ENCODE measurements at places on chromosomes 1 and 21. TPM values are rescaled to one million over a fixed set of nuclear protein-coding genes. Genes with fewer than 3 reads are reported as not detected.

GRCh38 chr1:117572546-117572945 lies 33.3 kb upstream of the TENT5C start:
- no peak for DNase-seq

DNA sequence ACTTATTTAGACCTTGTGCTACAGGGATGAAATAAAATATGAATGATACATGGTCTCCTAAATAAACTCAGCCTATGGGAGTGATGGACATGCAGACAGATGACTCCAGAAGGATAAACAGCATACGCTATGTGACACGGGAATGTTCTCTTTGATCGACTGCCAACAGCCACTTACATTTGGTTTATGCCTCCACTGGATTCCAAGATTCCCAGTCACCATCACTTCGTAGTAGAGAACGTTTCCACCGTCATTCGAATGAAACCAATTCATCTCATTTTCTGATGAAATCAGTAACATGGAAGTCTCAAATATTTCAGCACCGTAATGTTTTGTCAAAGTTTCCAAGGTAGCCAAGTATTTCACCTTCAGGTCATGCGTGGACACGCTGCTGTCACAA lies 99.7 kb downstream of the JAK1 start:
- no peak for DNase-seq

GRCh38 chr1:238343852-238344251 lies 453.1 kb upstream of the ZP4 start:
- no peak for DNase-seq

Gene TAS1R1
- polyA plus RNA-seq, result 1.6 TPM

- DNase-seq, result no peak
Measured at GRCh38 chr1:15336866-15337265, 72.8 kb upstream of the EFHD2 start.

DNA sequence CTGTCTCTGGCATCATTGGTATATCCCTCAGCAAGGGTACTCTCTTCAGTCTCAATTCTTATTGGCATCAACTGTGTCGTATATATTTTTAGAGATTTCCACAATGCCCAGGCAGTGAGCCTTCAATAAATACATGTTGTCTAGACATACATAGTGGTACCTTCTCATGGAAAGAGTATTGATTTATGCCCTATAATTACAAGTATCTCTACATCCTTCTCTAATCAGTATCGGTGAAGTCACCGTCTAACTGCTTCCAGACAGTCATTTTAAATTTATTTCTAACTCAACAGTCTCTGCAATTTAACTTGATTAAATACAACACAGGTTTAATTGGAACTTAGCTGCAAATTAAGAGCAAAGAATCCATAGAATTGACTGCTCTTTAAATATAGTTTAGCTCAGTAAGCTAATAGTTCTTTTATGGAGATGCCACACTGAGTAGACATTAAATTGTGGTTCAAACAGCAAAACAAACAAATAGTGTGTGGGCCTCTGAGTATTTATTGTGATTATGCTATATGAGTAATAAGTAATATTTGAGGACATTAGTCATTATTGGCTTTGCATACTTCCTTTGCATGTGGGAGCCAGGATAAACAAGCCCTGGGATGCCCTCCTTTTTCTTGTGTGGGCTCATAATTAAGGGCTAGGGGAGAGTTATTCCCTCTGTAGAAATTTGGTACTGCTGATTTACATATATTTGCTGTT lies 126.9 kb upstream of the DUSP10 start:
- DNase-seq, result no peak

DNA sequence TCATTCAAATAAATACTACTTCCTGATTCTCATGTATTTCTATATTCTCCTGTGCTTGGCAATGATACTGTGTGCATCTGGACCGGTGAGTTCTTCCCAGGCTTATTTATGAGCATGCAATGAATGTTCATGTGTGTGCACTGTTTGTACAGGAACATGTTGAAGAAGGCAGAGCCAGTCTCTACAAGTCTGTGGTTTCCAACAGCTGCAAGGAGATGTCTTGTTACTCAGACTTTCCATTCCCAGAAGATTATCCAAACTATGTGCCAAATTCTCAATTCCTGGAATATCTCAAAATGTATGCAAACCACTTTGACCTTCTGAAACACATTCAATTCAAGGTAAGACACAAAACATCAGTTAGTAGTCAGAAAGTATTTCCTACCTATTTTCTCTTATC lies 19.1 kb downstream of the FMO1 start:
- no peak for DNase-seq

DNA sequence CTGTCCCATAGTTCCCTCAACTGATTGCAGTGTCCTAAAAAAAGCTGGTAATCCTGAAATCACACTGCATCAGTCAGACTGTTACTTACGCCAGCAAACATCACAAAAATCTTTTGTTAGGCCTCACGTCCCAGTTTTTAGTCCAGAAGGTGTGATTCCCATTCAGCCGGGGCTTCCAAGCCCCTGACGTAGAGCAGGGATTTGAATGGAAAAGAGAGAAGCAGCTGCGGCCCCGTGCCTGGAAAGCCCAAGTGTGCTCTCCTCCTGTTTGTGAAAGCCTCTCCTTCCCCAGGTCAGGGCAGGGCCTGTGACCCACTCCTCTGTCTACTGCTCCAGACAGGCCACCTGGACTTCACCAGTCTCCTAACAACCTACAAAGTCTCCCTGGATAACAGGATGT lies 20.7 kb downstream of the KCNA10 start:
- DNase-seq, result no peak

DNA sequence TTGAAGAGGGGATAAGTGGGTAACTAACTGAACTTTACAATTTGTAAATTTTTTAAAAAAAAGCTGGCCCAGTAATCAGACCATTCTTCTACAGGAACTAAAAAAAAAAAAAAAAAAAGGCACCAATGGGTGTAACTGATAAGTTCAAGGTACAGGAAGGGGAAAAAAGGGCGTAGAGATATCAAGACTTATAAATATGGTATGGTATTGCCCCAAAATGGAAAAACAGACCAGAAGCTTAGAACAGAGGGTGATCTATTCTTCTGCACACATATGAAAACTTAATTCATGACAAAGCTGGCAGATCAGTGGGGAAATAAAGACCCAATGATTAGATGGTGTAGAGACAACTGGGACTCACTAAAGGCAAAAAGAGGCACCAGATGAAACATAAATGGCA lies 58.9 kb downstream of the LHX4 start:
- DNase-seq, result no peak

Gene LRRC42
- 27.2 TPM for polyA plus RNA-seq

- DNase-seq, result no peak
Measured at GRCh38 chr1:60560701-60561100, 487.1 kb upstream of the C1orf87 start.

DNA sequence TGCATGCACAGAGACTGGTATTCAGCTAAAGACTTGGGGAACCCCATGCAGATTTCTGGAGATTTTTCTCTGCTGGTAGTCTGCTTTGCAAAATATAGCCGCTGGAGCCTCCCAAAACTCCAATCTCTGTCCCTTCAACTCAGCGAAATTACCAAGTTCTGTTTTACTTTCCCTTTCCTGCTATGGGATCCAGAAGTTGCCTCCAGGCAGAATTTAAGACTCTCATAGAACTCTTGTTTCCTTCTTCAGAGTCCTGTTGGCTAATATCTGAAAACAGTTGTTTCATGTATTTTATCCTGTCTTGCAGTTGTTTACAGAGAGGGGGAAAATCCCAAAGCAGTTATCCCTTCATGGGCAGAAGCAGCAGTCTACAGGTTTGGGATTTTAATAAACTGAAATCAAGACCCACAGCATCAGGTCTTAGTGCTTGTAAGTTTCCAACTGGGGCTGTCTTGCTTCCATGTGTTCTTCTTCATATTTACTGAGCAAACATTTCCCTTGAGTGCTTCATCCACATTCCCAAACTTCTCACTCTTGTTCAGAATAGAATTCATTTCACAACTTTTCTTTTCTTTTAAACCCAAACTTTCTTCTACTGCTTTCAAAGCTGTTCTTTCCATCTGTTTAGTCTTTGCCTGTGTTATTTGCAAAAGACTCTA lies 221.3 kb upstream of the DMRTA2 start:
- no peak for DNase-seq

DNA sequence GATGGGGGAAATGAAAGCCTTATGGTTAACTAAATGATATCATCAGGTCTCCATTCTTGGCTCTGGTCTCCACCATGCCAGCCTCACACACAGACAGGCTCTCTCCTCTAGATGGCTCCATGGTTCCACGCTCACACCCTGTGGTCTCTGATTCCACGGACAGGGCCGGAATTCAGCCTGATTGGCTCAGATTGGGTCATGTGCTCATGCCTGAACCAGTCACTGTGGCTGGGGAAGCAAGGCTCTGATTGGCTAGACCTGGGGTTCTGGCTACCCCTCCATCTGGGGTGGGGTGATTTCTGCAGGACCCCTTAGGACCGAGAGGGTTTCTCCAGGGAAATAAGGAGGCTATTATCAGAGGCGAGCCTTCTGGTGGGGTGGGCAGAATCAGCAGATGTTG lies 277.0 kb downstream of the PTPRU start:
- DNase-seq, result peak; percentile 35
